Dermis microvascular lymphatic vessel endothelial cell (primary cell): ENCODE measurements at places on chromosomes 13 and 19.

DNA sequence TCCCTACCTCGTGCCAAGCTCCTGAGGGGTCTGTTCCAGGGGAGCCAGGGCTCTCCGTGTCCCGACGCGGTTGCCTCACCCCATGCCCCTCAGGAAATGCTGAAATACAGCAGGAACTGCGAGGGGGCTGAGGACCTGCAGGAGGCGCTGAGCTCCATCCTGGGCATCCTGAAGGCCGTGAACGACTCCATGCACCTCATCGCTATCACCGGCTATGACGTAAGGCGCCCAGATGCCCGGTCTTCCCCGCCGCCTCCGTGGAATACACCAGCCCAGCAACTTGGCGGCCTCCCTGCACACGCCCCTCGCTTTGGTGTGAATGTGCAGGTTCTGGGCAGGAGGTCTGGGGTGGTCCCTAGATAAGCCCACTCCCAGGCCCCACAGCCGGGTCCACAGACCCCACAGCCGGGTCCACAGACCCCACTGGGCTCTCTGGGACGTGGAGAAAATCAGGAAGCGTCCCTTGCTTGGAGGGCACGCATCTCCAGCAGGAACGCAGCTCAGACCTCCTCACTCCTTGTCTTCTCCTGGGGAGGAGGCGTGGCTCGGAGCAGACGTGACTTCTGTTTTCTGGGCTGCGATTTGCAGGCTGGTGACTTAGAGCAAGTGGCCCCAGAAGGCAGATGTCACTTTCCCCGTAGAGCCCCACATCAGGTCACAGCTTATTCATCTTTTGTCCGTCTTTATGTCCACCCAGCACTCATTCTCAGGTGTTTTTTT, 19.4 kb upstream of the F7 start:
- no peak for DNase-seq

- peak; percentile 57 for DNase-seq
Measured at GRCh38 chr19:46211201-46211881, 18.2 kb upstream of the IGFL1 start.

DNA sequence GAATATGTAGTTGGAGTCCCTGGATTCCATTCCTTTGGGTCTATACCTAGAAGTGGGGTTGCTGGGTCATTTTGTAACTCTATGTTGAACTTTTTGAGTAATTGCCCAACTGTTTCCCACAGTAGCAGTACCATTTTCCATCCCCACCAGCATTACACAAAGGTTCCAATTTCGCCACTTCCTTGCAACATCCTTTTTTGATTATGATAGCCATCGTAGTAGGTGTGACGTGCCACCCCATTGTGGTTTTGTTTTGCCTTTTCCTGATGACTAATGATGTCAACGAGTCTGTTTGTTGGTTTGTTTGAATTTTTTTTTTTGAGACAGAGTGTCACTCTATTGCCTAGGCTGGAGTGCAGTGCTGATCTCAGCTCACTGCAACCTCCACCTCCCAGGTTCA, 3.3 kb upstream of the PEX11G start:
- peak; percentile 90 for DNase-seq

DNA sequence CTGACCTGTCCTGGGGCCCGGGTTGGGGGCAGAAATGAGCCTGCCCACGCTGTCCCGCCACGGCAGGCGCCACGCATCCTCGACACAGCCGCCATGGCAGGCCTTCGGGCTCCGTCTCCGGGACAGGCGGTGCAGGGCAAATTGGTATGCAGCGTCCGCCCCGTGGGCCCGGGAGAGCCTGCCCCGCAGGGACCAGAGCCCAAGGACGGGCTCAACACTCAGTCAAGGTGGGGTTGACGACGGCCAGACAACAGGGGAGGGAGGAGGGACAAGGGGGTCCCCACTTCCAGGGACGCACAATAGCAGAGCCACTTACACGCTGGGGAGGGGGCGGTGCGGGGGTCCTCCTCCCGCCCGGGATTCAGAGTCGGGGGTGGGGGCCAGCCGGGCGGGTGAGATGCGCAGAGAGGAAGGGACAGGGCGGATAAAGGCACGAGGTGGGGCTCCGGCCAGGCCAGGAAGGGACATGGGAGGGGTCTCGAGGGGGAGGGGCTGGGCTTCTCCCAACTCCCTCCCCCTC, 1.2 kb downstream of the CTXN1 start:
- DNase-seq: no peak

DNA sequence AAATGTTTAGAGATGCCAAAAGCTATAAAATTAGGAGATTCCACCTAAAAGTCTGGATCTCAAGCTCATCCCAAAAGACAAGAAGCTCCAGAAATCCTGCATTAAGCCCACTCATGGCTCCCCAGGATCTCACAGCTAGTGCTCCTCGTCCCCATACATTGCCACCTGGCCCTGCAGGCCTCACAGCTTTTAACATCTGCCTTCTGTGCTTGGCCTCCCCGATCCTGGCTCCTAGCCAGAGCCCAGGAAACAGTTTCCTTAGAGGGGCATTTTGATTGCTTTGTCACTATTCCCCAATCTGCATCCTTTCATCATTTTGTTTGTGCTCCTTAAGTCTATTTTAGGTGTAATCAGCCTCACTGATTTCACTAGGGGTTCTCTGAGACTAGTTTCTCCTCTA, 14.5 kb upstream of the DCT start:
- DNase-seq: no peak

GRCh38 chr13:110017379-110017778, 231.0 kb upstream of the IRS2 start:
- peak; percentile 13 for DNase-seq

- DNase-seq: no peak
Measured at GRCh38 chr19:13751436-13751835, 12.9 kb upstream of the MRI1 start.

DNA sequence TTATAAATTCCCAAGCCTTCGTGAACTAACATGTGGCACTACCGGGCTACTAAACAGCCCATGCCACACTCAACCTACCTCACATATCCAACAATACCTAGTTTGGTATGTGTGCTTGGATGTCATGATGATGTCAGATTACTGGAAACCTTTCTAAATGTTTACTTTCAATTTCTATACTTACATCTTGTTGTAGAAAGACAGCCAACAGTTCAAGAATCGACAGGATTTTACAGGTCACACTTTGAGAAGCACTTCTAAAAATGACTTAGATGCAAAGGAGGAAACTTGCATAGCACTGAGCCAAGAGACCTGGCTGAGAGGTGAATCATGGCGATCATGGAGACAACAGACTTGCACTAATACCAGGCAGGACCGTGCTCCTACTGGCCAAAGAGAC, 209.9 kb downstream of the COL4A1 start:
- DNase-seq: no peak

DNA sequence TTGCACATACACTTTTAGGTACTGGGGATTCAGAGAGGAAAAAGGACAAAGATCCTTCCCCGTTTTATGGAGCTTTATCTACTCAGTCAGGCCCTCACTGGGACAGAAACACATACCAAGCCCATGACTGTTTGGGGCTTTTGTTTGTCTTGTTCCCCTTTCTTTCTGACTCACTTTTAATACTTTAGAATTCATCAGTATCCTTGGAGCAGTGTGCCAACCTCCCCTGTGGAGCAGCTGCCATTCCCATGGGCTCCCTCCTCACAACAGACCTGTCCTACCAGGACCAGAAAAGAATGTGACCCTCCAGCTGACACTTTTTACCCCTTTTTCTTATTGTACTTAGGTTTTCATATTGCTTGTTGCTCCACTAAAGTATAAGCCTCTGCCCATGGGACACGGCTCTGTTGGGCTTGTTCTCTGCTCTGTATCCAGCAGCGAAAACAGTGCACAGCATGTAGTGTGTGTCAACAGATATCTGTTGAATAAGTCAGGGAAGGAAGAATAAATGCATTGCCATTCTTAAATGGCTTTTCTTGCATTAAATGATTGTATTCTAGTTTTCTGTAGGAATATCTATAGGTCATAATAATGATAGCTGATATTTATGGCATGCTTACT, 431.1 kb downstream of the EFNB2 start:
- DNase-seq: peak; percentile 70

- no peak for DNase-seq
Measured at GRCh38 chr13:99087954-99088491, 110.2 kb upstream of the DOCK9 start.

DNA sequence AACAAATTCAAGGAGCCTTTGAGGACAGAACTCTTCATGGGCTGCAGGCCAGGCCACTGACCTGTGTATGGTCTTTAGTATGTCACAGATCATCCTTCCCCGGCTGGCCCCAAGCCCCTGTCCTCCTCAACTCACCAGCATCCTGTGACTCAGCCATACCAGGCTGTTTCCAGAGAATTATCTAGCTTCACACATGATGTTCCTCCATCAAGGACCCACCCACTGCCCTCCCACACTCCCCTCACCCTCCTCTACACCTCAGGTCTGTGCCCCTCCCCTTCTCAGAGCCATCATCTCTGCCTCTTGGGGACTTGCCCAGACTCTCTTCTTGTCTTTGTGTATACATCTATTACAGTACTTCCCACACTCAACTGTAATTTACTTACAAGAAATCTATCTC, 14.7 kb downstream of the DCT start:
- DNase-seq: no peak

GRCh38 chr13:22596171-22596863, 584.5 kb upstream of the SGCG start:
- DNase-seq: no peak

DNA sequence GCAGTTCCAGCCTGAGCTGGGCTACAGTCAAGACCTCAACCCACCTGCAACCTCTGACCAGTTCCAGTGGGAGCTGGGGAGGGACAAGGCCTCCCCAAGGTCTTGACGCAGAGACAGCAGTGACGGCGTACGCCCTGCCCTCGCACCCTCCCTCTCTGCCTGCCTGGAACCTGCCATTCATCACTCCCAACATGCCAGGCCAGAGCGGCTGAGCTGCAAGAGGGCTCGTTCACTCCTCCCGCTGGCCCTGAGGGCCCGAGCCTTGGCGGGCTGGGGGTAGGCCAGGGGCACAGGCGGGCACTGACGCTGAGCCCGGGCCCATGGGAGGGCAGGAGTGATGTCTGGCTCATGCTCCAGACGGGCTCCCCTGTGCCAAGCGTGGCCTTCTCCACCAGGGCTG, 8.2 kb downstream of the NDUFA11 start:
- DNase-seq: no peak

DNA sequence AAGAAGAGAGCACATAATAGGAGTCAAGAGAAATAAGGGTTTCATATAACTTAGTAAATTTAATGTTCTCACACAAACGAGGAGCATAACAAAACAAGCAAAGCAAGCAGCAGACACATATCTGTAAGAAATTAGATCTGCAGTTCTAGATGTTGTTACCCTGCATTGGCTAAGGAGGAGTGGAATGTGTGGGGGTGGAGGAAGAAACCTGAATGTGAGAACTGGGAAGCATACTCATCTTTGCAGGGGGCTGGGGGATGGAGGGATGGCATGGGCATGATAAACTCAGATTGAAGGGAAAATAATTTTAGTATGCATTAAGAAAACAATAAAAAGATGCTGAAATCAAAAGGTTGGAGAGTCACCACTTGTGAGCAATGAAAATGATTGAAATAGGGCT, 255.0 kb downstream of the LIG4 start:
- no peak for DNase-seq

GRCh38 chr13:109243311-109243951, 543.0 kb downstream of the IRS2 start:
- DNase-seq: peak; percentile 97

- DNase-seq: no peak
Measured at GRCh38 chr13:99086267-99087097, 108.6 kb upstream of the DOCK9 start.

- DNase-seq: no peak
Measured at GRCh38 chr13:75702476-75702875, 66.3 kb downstream of the LMO7 start.

DNA sequence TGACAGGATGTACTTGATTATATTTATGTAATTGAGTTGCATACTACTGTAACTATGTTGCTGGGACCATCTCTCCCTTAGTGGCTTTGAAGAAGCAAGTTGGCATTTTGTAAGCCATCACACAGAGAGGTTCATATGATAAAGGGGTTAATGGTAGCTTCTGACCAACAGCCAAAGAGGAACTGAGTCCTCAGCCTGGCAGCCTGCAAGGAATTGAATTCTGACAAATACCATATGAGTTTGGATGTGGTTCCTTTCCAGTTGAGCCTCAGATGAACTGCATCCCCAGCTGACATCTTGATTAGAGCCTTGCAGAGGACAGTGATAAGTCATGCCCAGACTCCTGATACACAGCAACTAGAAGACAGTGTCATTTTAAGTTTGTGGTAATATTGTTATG, 8.6 kb upstream of the MYCBP2 start:
- no peak for DNase-seq

- DNase-seq: peak; percentile 29
Measured at GRCh38 chr19:13841962-13842290, 35.0 kb upstream of the NANOS3 start.

- DNase-seq: no peak
Measured at GRCh38 chr13:38998739-38999138, 8.1 kb upstream of the STOML3 start.

DNA sequence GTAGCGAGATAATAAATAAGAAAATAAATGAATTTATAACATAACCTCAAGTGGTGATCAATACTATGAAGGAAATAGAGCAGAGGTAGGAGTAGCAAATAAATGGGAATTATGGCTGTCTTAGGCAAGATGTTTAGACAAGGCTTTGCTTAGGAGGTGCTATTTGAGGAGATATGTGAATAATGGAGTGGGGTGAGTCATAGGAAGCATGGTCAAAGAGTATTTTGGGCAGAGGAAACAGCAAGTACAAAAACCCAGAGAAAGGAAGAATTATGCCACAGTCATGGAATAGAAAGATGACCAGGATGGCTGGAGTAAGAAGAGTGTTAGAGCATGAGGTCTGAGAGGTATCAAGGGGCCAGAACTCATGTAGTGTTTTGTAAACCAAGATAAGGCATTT, 33.6 kb upstream of the LPAR6 start:
- DNase-seq: peak; percentile 26

- no peak for DNase-seq
Measured at GRCh38 chr19:54921082-54921481, 15.1 kb downstream of the NCR1 start.

DNA sequence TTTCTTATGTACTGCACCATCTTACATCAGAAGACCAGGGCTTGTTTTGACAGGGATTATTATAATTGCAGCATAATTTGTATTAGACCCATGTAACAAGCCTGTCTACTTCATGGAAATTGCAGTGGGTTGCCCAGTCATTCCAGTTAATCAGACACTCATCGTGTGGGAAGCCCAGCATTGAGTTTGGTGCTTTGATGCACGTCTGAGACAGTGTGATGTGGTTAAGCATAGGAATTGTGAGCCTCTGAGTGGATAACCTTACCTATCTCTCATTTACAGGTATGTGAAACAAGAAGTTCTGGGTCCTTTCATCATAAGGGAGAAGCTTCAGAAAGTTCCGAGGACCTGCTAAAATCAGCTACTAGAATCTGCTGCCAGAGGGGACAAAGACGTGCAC, 12.8 kb downstream of the RGCC start:
- DNase-seq: no peak

- DNase-seq: no peak
Measured at GRCh38 chr13:75946536-75947284, 310.6 kb downstream of the LMO7 start.

GRCh38 chr13:111659842-111660241, 339.4 kb downstream of the TEX29 start:
- no peak for DNase-seq

GRCh38 chr13:47858042-47859025, 142.7 kb downstream of the SUCLA2 start:
- no peak for DNase-seq
